ENCODE measurements at places on chromosomes 5 and 9.
A peak's percentile ranks its signal among the peaks of the same experiment; 100 is the strongest.

DNA sequence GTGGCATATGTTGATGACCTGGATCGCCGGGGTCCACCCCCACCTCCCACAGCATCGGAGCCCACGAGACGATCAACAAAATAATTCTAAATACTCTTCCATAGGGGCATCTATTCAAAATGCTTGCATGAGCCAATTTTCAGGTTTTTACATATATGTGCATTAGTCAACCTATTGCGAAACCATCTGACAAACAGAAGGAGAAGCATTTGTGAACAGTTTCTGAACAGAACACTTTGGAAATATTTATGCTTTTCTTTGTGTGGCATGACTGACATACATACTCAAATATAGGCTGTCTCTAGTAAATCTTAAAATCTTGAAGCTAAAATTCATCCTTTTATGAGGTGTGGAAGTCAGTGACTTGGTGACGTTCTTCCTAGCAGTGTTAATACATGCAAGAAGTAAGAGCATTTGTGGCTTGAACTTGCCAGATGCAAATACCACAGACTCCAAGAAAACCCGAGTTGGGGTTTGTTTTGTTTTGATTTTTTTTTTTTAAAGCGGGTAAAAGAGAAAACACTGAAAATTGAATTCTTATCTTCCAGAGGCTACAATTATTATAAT, 5.3 kb downstream of the GPR151 start:
- no peak for DNase-seq

DNA sequence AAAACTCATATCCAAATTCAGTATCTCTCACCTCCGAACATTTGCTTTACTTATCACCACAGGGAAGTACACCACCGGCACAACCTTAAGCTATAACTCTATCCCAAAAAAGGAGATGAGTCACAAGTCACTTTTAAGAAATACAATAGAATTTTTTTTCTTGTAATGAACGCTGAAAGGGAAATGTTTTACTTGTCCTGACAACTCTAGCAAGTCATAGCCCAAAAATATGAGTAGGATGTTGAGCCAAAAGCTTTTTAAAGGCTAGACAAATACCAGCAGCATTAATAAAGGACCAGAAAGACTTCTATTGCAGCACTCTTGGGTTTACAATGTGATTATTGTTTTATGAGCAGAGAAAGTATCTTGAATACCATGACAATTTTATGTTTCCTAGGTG, 147.3 kb upstream of the FST start:
- no peak for DNase-seq

- DNase-seq, result no peak
These were observed 123.9 kb downstream of the FBXL17 start for GRCh38 chr5:108257996-108258395.

DNA sequence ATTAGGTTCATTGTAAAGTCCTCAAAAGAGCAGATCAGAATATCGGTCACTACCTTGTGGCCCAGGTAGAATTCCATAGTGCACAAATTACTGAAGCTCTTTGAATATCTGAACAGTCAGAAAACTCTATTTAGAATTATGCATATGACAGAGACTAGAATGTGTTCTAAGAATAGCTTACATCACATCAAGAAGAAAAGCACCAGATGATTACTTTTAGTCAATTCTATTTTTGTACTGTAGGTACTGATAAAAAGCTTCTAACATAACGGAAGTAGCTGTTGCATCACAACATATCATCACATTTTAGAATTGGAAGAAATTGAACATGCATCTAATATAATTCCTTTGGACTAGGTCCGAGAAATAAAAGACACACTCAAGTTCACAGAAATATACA, 946.6 kb upstream of the ARRDC3 start:
- DNase-seq, result no peak

DNA sequence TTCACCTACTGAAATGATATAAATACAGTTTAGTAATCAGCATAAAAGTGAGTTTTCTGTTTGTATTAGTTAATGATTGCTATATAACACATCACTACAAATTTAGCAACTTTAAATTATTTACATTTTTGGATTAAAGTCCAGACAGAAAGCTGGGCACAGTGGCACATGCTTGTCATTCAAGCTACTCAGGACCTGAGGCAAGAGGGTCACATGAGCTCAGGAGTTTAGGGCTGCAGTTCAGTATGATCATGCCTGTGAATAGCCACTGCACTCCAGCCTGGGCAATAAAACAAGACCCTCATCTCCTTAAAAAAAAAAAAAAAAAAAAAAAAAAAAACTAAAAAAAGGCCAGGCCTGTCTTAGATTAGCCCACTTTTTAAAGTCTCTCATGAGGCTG, 273.6 kb upstream of the CTNND2 start:
- no peak for DNase-seq

DNA sequence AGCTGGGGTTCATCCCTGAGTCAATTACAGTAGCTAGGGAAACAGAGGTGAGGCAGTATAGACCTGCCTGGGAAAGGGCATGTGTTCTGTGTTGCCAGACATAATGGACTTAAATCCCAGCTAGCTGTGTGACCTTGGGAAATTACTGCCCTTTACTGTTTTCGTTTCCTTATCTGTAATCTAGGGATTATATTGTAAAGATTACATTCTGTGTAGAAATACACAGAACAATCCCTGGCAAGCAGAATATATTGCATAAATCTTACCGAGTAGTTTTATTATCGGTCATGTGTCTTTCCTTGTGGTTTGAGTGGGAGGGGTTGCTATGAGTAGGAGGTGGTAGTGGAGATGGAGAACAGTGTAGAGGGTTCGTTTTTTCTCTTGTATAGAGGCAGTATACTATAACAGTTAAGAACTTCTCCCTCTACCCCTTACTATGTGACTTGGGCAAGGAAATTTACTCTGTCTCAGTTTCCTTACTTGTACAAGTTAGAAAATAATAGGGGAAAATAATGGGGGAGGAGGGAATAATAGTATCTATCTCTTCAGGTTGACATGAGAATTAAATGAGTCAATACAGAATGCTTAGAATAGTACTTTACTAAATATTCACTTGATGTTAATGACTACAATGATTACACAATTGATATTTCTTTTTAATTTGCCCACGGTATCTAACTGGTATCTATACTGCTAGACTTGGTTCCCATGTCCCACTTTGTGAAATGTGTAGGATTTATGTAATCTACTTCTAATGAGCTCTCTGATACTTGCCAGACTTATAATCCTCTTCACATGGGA, 7.1 kb upstream of the DMXL1 start:
- DNase-seq, result peak; percentile 43

- no peak for DNase-seq
These were observed 23.8 kb downstream of the MACROH2A1 start for GRCh38 chr5:135375040-135375793.
